LHCN-M2 (cell line): ENCODE measurements at places on chromosomes 2 and 18. TPM values are rescaled to one million over a fixed set of nuclear protein-coding genes. Genes with fewer than 3 reads are reported as not detected.

Gene PLEKHH2
- total RNA-seq: 1.1 and 2.8 TPM in 2 replicates

GRCh38 chr2:128941751-128942150 is 623.1 kb upstream of the HS6ST1 start:
- DNase-seq: no peak

GRCh38 chr18:75211953-75212750 is 1.6 kb downstream of the TSHZ1 start:
- DNase-seq: no peak

Gene MC5R
- total RNA-seq: not detected in 2 replicates

Gene FAM210A
- total RNA-seq: 19.7 and 26.8 TPM in 2 replicates

GRCh38 chr2:182717816-182718215 is 1.8 kb downstream of the DNAJC10 start:
- DNase-seq: no peak

Gene FOXI3
- not detected in 2 replicates for total RNA-seq

DNA sequence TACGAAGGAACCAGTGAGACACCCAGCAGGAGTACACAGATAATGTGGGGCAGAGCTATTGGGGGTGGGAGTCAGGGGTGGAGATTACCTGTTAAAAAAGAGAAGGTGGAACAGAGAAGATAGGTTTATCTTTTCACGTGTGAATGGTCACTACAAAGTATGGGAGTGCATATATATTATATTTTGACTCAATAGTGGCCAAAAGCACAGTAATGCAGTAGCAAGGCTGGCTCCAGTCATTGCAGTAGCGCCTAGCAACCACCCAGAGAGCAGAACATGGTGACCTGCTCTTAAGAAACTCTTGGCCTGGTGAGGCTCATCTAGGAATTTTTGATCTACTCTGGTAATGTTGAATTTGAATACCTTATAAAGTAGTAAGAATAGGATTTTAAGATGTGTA is 1.0 kb downstream of the IMPACT start:
- DNase-seq: peak; percentile 30

DNA sequence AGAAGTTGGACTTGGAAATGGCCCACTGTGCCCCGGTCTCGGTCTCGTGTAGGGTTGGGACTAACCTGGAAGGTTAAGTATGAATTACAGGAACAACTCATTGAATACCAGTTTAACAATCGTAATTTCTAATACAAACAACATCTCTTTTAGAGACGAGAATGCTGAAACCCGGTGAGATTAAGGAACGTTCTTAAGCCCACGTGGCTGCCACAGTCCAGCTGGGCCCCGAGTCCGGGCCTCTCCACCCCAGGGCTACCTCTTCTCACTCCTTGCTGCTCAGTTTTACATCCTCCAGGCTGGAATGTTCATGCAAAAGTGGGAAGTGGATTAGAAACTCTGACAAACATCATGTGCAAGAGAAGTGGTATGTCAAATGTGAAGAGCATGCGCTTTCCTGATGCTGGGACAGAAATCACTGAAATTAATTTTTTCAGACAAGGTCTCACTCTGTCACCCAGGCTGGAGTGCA is 29.4 kb downstream of the NGEF start:
- DNase-seq: no peak

- DNase-seq: no peak
Measured at GRCh38 chr18:11047817-11048216, 101.6 kb downstream of the PIEZO2 start.

- no peak for DNase-seq
Measured at GRCh38 chr2:10419553-10420257, 28.4 kb downstream of the ODC1 start.

DNA sequence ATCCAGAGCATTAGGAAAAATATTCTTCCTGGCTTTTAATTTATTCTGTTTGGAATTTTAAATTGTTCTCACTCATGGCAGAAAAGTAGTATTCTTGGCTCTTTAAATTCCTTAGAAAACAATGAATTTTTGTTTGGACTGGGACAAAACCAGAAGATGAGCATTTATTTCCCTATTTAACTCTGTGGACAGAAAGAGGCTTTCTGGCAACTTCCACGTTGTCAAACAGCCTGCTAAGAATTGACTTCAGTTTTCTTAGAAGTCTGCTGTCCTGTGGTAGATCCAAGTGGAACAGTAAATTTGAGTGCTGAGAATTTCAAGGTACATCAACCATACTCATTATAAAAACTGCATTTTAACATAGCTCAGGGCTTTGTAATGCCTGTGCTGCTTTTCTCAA is 83.8 kb downstream of the MGAT5 start:
- no peak for DNase-seq

DNA sequence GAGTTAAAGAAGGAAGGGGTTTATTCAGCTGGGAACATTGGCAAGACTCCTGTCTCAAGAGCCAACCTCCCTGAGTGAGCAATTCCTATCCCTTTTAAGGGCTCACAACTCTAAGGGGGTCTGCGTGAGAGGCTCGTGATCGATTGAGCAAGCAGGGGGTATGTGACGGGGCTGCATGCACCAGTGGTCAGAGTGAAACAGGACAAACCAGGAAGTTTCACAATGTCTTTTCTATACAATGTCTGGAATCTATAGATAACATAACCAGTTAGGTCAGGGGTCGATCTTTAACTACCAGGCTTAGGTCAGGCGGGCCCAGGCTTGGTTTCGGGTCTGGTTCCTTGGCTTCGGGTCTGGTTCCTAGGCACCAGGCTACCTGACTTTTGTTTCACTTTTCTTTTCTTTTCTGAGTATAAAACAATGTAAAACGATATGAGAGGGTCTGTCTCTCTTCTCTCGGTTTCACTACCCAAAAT is 30.1 kb upstream of the LIPG start:
- no peak for DNase-seq

- no peak for DNase-seq
Measured at GRCh38 chr2:183079139-183079775, 710 bp downstream of the DUSP19 start.

DNA sequence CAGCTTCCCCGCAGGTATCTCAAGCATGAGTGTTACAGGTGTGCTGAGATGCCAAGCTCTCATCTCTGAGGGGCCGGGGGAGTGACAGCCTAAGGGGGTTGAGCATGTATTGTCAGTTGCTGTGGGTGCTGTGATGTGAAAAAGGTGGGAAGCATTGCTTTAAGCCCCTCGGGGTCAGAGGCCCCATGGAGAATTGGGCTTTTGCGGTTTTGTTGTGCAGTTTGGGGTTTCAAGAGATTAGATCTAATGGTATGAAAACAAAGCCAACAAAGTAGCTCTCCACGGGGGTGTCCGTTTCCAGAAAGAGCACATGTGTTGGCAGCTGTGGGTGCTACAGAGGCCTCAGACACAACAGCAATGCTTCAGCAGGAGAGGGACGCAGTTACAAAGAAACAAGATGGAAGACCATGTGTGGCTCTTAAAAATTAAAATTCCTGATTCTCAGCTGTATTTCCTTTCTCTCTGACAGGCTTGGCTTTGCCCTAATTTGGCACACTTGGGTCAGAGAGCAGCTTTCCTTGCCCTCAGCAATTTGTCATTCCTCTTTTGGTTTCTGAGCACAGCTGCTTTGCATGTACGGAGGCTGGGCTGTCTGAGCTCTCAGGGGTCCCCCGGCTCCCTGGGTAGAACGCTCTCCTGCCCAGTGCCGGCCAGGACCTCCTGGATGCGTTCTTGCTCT is 69.9 kb downstream of the TMEM247 start:
- DNase-seq: peak; percentile 25

GRCh38 chr2:118102433-118103082 is 14.3 kb downstream of the INSIG2 start:
- no peak for DNase-seq

Gene CFAP221
- not detected in 2 replicates for total RNA-seq

Gene RFTN2
- 0.40 and 0.83 TPM in 2 replicates for total RNA-seq

Gene GNAL
- 0.17 and 0.58 TPM in 2 replicates for total RNA-seq

DNA sequence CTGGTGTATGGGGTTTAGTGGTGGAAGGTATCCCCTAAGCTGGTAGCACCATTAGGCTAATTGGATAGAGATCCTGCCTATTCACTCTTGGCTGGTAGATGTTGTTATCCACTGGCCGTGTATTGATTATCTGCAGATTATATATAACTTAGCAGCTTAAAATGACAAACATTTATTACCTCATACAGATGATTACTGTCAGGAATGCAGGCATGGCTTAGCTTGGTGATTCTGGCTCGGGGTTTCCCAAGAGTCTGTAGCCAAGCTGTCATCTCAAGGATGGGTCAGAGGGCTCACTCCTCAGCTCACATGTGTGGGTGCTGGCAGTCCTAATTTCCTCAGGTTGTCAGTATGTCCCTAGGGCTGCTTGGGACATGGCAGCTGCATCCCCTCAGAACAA is 465.8 kb downstream of the PARD3B start:
- DNase-seq: no peak

Gene C2orf66
- total RNA-seq: 0.32 TPM in 1 of 2 replicates, not detected in the other

Gene TCF4
- 30.8 and 33.0 TPM in 2 replicates for total RNA-seq
